ENCODE measurements at places on chromosomes 7 and 10.

DNA sequence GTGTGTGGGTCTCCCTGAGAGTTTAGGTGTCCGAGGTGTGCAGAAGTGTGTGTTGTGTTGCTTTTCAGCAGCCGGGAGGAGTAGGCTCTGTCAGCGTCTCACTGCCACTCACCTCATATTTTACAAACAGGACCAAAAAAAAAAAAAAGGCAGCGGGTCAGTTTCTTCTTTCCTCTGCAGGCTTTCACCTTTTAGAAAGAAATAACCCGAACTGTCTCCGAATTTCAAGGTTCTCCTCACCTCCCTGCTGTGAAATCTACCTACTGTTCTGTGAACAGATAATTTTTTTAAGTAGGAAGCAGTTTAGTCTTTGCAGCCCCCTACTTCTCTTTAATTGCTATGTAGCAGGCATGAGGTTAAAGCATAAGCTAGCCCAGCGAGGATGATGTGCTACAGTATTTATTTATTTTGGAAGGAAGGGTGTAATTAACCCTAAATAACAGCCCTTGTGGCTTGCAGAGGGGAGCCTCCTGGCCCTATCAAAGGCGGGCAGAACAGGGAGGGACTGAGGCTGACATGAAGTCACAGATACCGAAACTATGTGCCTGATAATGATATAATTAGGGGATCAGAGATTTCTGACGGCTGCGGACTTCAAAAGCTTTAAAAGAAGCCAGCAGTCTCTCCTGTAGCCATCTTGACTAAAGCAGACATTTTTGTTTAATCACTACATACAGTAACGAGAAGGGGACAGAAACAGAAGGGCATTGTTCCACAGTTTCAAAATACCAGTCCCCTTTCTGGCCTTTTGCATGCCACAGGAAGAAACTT is 1.6 kb downstream of the BAMBI start:
- no peak for DNase-seq

GRCh38 chr7:44634839-44635591 is 28.6 kb downstream of the OGDH start:
- no peak for DNase-seq

GRCh38 chr7:42217053-42217452 is 20.0 kb downstream of the GLI3 start:
- no peak for DNase-seq

DNA sequence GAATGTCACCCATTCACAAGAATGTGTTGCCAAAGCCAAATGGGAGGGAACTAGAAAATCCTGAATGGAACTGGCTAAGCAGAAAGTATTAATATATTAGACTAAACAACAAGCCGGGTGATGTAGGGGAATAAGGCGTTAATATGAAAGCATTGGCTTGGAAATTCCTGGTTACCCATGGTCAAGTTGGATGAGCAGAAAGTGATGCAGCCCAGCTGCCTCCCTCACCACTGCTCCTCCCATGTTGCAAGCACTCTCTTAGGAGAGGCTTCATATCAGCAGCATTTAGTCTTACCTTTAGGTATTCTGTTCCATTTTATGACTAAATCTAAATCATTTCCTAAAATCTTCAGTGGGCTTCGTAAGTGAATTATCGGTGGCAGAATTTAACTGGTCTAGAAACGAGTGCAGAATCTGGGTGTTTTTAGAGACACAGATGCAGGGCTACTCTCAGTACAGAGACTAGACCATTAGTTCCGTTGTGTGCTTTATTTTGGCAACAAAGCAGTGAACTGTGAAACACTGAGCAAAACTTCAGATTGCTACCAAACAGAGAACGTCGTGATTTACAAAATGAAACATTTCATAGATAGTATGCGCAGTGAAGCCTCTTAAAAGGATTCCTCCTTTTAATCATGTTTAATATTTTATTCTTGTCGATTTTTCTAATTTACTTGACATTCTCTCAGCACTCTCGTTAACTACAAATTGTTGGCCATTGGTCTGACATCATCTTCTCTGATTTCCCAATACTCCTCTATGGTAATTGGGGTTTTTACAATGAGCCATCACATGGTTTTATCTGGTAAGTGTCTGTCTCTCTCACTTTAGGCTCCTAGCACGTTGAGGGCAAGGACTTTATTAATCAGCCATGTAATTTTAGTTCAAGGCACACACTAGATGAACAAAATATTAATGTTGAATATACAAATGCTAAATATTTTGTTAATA is 22.0 kb upstream of the HGF start:
- no peak for DNase-seq

- DNase-seq, result no peak
These were observed 44.5 kb downstream of the PSMC2 start for GRCh38 chr7:103391976-103392375.

DNA sequence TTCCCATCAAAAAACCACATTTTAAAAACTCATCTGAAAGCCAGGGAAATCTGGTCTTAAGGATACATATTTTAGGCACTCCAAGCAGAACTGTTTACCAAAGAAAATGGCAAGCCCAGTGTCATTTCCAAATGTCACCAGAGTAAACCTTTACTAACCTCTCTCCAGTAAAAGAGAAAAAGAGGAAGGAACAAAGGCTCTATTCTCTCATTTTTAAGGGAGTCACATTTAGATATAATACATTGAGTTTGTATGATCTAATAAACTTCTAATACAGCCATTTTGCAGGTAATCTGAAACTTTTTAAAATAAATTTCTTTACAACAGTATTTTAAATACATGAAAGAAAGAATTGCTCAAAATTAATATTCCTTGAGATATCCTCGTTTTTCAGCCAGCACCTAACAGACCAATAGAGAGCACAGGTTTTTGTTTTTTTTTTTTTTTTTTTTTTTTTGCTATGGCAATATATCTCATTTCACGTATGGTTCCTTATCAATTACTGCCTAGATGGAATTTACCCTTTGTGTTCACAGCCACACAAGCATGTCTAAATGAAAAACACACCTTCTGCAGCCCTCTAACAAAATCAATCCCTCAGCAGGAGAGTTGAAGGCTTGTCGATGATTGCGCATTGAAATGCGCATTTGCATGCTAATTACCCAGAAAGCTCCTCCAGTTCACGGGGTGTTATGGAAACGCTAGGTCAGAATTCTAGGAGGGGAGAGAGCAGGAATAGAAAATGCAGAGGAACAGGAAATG is 39.8 kb upstream of the MSRB2 start:
- no peak for DNase-seq

DNA sequence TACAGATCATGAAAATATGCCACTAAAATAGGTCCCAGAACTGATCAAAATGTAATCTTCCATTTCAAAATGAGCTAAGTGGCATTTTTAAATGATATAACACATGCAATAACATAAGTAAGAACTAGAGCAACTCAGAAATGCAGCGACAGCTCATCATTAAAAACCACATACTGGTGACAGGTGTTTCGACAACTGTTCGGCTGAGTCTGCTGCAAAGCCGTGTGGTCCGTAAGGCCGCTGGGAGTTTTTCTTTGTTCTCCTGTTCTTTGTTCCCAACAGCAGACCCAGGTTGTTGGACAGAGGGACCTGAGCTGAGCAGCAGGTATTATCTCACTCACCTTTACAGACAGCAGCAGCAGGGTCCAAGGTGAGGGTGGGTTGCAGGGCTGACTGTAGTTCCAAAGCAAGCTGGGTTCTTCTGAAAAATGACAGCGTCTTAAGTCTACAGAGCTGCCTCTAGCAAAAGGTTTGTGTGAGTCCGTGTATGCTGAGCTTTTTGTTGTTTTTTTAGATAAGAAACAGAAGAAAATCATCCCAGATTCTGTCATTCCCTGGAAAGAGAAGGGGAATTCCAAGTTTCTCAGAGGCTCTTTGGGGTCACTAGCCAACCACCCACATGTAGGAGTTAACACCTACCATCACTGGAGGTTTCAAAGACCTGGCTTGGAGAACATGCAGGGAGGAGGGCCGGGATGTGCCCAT is 45.4 kb upstream of the MACROH2A2 start:
- no peak for DNase-seq

DNA sequence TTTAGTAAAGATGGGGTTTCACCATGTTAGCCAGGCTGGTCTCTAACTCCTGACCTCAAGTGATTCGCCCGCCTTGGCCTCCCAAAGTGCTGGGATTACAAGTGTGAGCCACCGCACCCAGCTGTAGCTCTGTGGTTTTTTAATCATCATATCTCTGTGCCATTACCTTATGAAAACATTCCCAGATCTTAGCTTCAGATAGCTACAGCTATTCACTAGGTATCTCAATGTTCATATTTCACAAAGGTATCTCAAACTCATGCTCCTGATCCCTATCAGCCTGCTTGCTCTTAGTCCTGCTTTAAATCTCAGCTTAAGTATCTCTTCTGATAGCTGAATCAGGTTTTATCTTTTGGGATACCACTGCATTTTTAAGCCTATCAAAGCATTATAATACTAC is 74.8 kb downstream of the CDK13 start:
- no peak for DNase-seq

GRCh38 chr7:123622660-123623386 is 21.2 kb downstream of the ASB15 start:
- DNase-seq, result no peak

DNA sequence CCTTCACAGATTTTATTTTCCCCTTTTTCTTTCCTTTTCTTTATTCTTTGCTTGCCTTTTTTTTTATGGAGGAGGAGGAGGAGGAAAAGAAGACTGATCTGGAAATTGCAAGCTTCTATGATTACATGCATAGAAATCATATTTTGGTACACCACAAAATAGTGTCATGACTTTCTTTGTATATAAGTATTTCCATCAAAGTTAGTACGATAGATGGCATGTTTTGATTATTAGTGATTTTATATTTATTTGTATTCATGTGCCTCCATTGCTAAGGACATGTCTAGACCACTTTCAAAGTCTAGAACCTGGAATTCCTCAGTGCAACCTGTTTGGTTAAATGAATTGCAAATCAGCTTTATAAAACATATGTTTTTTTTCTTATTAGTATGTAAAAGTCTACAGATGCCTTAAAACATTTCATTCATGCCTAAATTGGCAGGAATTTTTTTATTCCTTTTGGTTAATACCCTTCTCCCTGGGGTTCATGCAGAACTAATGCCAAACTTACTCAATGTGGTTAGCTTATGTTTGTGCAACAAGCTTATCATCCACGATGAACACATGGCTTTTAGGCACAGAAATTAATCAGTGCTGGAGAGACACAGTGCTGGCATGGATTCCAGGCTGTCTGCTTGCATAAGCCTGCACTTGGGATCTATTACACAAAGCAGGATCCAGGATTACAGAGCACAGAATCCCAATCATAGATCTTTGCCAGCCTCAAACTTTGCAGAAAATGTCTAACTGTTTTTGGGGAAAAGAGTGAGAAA is 213.1 kb downstream of the CHRM2 start:
- DNase-seq, result no peak

DNA sequence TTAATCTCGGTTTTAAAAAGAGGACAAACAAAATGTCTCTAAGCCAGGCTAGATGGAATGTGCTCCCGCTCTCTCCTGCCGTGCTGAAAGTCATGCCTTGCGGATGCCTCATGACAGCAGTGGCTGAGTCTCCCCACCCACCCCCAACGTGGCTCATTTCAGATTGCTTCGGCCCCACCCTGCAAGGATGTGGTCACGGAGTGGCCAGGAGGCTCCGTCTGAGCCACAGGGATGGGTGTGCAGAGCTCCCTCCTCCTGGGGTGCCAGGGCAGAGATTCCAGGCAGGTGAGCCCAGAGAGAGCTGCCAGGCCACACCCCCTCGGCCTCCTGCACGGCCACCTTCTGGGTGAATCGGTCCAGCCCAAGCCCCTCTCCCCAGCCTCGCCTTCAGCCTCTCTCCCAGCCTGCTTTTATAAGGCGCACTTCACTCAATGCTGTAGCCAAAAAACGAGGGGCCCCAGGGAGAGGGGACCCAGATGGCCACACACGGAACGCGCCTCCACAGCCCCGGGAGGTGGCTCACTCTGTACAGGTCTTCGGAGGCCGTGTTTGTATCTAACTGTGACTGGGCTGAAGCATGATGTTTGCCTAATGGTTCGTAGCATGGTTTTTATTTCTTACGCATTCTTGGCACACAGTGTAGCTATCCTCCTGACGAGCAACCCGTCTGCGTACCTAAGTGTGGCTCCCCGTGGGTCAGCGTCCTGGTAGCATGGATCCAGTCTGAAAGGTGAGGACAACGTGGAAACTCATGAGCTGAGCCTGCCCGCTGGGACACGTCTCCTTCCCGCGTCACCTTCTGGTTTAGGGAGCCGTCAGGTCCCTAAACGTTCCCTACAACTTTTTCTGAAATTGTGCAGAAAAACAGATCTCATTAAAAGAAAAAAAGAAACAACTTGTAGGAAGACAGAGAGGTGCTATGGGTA is 413.8 kb upstream of the FOXK1 start:
- no peak for DNase-seq

DNA sequence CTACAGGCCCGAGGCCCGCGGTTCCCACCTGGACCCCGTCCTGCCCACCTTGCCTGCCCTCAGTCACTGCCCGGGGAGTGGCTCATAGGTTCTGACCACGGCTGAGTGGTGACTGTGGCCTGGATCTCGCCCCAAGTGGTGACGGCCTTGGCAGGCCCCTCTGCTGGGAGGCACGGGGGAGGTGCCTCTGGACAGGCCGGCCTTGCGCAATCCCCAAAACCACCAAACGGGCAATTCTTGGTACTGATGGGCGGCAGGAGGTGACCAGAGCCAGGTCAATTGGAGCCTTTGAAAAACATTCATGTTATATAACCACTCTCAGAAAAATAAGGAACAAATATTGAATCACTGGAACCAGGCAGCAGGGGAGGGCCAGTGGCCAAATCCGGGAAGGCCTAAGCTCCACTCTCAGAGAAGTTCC is 83.4 kb downstream of the PRKAG2 start:
- DNase-seq, result no peak

DNA sequence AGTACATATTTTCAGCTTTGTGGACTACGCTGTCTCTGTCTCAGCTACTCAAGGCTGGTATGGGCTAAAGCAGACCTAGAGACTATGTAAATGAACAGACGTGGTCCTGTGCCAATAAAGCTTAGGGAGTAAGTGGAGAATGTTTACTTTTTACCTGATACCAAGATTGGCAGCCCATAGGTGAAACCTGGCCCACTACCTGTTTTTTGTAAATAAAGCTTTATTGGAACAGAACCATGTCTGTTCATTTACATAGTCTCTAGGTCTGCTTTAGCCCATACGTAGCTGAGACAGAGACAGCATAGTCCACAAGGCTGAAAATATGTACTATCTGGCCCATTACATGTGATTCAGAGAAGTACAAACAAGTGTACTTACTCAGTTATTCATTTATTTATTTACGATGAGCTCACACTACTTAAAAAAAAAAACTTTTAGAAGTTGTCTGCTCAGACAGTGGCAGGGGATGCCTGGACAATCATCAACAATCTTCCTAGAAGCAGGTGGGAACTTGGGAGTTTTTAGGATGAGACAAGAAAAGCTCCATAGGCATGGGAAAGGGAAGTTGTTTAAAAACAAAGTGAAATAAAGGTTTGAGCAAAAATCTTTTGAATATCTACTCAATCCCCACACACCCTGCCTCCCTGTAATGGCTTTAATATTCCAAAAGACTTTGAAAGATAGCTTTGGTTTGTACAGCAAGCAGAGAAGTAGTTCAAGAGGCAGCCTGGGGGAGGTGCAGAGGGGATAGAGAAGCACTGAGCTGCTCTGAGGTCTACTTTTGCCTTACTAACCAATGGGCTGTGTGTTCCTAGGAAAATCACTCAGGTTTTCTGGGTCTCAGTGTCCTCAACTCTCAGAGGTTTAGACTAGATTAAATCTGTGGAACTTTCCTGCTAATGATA is 114.4 kb upstream of the AFAP1L2 start:
- no peak for DNase-seq

All from activated naive CD8-positive, alpha-beta T cell treated with anti-CD3 and anti-CD28 coated beads, Interleukin-2, amount 50 U/mL, for 24 hours (primary cell).